SK-N-SH (cell line): ENCODE measurements at places on chromosomes 6 and 20. TPM values are rescaled to one million over a fixed set of nuclear protein-coding genes. Genes with fewer than 3 reads are reported as not detected.
A peak's percentile ranks its signal among the peaks of the same experiment; 100 is the strongest.

SRSF3 gene
- 330 and 351 TPM in 2 replicates for polyA plus RNA-seq

PACSIN1 gene
- 0.02 and 0.05 TPM in 2 replicates for polyA plus RNA-seq

FRMD1 gene
- polyA plus RNA-seq: 0.02 TPM in 1 of 2 replicates, not detected in the other

FUT9 gene
- polyA plus RNA-seq: under 0.01 and 0.02 TPM in 2 replicates

SPAG4 gene
- polyA plus RNA-seq: 5.9 and 6.9 TPM in 2 replicates

MUCL3 gene
- polyA plus RNA-seq: not detected in 2 replicates

DNA sequence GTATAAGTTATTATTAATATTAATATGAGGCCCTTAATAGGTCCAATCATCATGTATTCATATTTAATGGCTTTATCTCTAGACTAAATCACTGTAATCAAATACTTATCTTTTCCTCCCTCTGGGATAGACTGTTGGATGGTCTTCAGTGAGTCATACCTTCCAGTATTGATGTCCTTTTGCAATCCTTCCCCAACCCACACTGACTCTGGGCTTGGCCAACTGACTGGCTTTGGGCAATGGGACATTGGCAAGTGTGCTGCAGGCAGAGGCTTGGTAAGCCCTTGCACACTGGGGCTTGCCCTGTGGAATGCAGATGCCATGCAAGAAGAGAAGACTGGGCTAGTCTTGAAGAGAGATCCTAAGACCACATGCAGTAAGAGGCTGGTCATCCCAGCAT, 136.6 kb downstream of the CCDC170 start:
- no peak for DNase-seq

- DNase-seq: peak; percentile 28
Observed at GRCh38 chr6:83221889-83222479, 28.8 kb downstream of the RWDD2A start.

DNA sequence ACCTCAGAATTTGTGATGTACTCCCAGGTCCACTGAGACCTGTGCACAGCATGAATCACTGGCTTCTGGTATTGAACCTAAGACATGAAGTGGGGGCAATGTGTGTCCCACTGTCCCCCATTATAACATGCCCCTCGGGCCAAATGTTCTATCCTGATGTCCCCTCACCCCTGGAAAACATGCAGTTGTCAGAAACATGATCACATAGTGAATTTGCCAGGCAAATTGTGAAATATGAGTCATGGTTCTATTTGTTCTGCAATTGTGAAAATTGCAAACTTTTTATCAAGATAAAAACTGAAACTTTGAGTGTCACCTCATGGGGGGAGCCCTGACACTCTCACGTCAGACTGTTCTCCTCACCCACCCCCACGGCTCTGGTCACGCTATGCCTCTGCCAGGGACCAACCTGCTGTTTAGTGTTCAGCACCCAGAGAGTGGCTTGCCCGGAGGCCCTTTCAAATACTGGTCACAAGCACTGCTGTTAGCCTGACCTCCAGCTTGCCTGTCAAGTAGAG, 305.3 kb downstream of the CLIC5 start:
- no peak for DNase-seq

DNA sequence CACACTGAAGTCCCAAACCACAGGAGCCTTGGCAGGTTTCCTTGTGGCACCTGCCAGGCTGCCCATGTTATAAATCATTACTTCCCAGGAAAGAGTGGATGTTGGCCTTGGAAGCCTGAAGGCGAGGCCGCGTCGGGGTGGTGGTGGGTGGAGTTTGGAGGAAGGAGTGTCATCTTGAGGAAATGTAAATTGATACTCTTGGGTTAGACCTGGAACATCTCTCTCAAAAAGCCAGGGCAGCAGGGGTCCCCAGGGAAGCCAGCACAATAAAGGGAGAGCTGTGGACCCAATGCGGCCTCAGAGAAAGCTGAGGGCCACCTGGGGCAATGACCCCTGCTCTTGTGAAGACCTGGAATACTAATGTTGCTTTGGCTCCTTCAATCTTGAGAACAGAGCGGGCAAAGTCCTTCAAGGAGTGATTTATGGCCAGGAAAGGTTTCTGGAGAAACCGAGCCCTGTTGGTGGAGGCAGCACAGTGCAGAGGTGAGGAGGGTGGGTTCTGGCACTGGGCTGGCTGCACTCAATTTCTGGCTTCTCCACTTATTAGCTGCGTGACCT, 26.3 kb upstream of the TRAF3IP2 start:
- DNase-seq: no peak

- no peak for DNase-seq
Observed at GRCh38 chr6:127811900-127812570, 88.8 kb downstream of the THEMIS start.

DNA sequence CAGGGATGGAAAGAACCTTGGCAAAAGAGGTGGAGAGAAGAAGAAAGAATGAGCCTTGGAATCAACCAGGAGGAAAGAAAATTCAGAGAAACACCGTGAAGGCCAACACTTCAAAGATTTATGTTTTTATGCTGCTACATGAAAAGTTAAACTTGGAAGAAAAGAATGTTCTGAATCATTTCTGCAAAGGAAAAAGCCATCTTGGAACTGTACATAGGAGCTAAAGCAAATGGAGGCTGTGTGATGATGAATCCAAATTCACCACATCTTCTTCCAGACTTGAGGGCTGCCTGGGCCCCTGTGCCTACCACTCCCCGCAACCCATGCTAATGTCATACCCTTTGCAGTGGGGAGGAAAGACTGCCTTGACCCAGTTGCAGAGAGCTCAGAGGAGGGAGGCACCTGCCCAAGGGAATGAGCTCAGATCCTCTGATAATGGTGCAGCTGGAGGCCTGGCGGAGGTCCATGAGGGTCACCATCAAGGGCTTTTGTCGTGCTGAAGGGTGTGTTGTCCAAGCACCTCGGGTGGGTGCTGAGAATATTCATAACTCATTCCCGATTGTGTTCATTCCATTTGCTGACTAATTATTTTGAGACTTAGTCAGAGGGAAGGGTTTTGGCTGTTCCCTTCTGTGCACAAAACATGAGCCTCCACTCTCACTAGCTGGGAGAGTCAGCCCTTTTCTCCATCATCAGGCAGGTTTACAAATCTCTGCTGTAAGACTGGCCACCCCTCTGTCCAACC, 245.8 kb upstream of the JAG1 start:
- DNase-seq: no peak

DNA sequence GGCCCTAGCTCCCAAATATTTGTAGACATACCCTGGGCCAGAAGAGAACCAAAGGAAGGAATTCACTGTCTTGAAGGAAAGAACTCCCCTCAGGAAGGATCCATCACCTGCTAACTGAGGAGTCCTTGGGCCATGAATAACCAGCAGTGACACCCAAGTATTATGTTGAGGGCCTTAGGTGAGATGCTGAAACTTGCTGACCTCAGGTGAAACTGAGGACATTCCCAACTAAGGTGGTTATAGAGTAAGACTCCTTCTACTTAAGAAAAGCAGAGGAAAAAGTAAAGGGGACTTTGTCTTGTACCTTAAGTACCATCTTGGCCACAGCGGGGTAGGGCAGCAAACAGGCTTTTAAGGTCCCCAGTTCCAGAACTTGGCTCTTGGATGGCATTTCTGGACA, 491.7 kb downstream of the C6orf118 start:
- DNase-seq: no peak

- no peak for DNase-seq
Observed at GRCh38 chr6:51720327-51720726, 367.1 kb downstream of the PKHD1 start.

DNA sequence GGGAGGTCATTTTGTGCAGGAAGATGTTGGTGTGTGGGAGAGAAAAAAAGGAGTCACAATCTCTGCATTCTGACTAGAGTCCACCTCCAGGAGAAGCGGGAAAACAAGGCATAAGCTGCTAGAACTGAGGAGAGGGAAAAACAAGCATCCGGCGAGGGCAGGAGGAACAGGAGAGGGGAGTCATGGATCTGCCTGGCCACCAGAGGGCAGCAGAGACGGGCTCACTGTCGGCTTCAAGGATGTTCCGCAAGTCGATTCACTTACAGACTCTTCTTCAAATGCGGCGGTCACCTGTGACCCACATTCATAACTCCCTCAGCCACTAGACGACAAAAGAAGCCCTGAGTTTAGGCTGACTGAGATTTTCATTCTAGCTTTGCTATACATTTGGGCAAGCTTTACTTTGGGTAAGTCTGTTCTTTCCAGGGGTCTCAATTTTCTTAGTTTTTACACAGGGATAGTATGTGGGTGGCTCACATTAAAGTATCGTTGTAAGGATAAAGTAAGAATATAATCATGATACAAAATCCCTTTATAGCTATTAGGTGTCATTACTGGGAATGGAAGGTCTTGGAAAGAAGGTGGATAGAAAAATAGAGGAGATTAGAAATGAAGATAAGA, 6.6 kb upstream of the BTNL2 start:
- peak; percentile 63 for DNase-seq

DNA sequence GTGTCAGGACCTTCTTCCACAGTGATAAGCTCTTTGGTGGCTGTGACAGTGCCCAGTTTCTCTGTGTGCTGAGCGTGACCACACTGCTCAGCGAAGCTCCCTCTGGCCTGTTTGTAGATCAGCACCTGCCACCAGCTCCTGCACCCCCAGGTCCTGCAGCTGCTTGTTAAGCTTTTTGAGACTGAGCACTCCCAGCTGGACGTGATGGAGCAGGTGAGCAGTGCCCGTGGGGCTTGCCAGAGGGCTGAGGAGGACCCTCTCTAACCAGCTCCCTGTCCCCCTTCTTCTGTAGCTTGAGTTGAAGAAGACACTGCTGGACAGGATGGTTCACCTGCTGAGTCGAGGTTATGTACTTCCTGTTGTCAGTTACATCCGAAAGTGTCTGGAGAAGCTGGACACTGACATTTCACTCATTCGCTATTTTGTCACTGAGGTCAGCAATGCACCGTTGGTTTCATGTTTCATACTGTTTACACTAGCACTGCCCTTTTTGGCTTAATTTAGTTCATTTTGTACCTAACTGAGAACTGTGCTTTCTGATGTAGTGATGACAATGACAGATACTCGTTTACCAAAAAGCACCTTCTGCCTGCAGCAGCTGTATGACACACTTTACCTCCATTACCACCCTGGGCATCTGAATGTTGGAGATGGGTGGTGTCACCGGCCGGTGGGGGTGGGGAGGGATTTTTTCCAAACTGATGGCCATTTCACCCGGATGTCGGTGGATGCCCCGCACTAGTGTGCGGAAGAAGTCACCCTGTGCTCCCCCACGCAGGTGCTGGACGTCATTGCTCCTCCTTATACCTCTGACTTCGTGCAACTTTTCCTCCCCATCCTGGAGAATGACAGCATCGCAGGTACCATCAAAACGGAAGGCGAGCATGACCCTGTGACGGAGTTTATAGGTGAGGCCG, 12.5 kb downstream of the NELFCD start:
- no peak for DNase-seq

GRCh38 chr20:44151621-44152416, 35.2 kb downstream of the JPH2 start:
- DNase-seq: no peak

GRCh38 chr6:13370623-13371022, 42.3 kb upstream of the TBC1D7 start:
- no peak for DNase-seq

DNA sequence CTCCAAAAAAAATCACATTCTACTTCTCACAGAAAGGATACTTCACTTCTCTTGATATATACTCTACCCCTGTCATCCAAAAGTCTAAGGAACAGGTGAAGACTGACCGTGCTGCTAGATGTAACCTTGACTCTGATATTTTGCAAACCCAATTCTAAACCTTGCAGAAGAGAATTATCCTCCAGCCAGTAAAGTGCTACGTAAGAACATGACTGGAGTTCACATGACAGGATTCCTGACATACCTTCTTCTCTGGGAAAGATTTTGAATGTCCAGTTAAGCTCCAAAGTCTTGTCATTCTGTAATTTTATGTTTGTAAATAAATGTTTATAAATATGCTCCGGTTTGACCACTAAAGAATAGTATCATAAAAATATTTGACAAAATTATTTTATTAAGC, 35.8 kb downstream of the BTBD9 start:
- DNase-seq: no peak

DNA sequence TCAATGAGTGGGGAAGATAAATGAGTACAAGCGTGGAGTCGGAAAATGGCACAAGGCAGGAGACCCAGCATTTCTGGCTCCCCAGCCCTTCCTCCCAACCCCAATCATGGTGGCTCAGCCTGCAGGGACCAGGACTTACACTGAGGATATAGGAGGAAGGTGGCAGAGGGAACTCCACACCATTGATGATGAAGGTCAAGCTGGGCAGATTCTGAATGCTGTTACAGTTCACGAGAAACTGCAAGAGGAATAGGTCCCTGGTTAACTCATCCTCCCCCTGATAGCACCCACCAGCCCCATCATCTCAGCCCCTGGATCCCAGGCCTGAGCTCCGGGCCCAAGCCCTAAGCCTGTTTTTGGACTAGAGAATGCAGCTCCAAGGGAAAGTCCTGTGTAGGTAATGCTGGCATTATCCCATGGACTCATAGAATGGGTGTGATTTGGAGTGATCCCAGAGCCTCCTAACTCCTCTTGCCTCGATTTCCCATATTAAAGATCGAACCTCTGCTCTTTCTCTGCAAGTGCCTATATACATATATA, 2.3 kb upstream of the TFEB start:
- DNase-seq: no peak

GRCh38 chr6:126066053-126067048, 80.0 kb downstream of the TRMT11 start:
- no peak for DNase-seq

DNA sequence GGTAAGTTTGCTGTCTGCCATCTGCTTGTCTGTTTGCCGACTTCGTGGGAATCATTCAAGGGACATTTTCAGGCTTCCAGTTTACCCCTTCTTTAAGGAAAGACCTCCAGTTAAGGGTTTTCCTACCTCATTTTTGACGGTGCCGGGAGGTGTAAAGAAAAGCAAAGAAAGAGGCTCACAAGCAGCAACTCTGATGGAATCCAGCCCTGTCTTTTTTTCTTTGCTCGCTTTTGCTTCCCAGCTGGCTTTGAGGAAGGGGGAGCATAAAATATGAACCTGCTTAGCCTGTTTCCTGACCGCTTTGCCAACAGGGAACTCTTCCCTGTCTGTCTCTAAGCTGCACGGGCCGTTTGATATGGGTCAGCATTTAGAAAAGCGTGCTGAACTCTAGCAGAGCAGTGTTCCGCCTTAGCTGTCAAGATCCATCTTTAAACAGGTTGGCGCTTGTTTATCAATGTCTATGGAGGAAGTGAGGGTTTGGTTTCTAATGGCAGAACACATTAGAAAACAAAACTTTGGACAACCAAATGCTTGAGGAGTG, 13.8 kb downstream of the SYTL3 start:
- DNase-seq: no peak

DNA sequence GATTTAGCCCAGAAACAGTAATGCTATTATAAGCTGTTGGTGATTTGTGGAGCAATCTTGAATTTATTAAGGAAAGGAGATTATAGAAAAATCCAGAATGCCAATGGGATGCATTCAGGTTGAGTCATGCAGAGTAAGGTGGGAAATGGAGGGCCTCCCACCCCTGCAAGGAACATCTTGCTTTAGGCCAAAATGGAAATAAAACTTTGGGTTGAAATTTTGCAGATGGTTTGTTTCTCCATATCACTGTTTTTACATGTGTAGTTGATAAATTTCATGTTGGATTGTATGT, 152.4 kb downstream of the BCAS1 start:
- DNase-seq: no peak

GRCh38 chr20:38842026-38842425, 36.5 kb downstream of the PPP1R16B start:
- no peak for DNase-seq
